ENCODE measurements at places on chromosomes 11 and 22.

DNA sequence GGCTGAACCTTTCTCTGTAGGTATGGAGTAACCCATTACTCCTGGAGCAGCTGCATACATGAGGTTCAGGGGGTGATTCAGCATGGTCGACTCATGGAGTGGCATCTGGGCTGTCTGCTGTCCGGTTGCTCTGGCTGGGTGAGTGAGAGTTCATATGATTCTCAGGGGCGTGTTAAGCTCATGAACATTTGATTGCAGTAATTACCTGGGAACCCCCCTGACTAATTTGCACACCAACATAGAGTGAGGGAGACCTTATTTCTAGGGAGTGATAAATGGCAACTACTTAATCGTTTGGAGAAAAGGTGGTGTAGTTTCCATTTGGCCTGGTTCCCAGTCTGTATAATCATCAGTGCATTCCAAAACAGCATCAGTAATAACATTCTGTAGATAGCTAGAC is 661.9 kb downstream of the ETS1 start:
- no peak for DNase-seq

DNA sequence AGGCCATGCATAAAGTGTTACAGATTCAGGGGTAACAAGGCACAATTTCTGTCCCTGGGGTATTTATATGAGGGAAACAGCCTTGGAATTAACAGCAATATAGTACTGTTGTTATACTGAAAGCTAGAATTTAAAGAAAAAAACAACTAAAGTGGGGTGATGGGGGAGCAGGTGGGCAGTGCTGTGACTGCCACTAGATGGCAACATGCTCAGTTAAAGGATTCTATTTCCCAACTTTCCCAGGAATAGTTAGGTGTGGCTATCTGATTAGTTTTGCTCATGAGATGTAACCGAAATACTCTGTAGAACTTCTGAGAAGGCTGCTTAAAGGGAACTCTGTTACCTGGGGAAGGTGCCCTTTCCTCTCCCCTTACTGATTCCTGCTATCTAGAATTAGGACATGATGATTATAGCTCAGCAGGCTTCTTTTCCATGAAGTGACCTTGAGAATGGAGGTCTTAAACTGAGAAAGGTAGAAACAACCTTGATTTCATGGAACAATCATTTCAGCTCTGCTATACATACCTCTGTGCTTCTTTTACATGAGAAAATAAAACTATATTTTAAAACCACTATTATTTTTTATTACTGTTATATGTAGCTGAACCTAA is 102.6 kb downstream of the RELT start:
- no peak for DNase-seq

- DNase-seq: no peak
Observed at GRCh38 chr11:77031599-77031998, 2.6 kb upstream of the B3GNT6 start.

GRCh38 chr11:115321605-115322289 is 182.5 kb downstream of the CADM1 start:
- no peak for DNase-seq

GRCh38 chr11:35288817-35289541 is 130.4 kb downstream of the SLC1A2 start:
- DNase-seq: no peak

DNA sequence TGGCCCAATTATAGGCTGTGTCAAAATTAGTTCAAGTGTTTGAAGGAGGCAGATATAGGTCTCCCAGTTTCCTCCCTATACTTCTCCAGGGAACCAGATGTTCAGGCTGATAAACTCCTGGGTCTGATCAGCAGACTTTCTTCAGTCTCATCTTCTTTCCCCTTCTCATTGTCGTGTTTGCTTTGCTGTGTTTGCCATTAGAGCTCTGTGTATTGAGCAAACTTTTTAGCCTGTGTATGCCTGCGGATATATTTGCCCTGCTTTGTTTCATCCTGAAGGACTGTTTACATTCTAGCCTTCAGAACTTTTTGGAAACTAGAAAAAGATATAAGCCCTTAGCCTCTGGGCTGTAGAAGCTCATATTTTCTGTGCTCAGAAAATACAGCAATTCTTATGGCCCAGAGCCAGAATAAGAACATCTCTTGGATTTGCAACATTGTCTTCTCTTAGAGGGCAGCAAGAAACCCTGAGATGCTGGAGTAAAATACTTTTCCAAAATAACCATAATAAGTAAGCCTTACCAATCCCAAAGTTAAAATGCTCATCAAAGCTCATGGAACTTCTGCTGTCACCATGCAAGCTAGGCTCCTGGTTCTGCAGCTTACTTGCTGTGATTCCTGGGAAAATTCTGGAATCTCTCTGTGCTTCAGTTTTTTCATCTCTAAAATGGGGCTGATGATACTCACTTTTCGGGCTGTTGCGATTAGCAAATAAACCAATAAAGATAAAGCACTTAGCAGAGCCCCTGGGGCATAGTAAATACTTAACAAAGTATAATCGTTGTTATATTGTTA is 34.1 kb upstream of the ME3 start:
- no peak for DNase-seq

GRCh38 chr11:75946531-75947530 is 131.8 kb downstream of the UVRAG start:
- no peak for DNase-seq

DNA sequence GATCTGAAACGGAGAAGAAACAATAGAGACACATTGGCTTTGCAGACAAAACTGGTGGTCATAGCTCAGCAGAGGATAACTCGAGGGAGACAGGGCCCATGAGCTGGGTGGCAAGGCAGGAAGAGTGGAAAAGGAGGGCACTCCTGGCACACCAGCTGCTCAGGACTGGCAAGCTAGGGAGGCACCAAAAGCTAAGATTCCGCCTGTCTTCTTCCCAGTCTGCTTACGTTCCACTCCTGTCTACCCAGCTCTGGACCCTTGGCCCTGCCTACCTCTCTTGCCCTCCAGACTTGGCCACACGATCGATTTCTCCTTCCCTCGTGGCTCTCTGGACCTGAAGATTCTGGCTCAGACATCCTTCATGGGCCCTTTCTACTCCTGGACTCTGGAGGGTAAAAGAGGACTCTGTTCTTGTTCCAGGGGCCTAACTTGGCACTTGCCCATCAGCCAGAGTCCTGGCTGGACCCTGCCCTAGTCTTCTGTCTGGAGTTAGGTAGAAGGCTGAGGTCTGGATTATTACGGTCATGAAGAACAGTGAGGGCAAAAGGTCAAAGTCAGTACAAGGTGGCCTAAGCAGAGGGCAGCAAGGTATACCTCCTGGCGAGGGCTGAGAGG is 115.2 kb upstream of the PITPNB start:
- DNase-seq: no peak

DNA sequence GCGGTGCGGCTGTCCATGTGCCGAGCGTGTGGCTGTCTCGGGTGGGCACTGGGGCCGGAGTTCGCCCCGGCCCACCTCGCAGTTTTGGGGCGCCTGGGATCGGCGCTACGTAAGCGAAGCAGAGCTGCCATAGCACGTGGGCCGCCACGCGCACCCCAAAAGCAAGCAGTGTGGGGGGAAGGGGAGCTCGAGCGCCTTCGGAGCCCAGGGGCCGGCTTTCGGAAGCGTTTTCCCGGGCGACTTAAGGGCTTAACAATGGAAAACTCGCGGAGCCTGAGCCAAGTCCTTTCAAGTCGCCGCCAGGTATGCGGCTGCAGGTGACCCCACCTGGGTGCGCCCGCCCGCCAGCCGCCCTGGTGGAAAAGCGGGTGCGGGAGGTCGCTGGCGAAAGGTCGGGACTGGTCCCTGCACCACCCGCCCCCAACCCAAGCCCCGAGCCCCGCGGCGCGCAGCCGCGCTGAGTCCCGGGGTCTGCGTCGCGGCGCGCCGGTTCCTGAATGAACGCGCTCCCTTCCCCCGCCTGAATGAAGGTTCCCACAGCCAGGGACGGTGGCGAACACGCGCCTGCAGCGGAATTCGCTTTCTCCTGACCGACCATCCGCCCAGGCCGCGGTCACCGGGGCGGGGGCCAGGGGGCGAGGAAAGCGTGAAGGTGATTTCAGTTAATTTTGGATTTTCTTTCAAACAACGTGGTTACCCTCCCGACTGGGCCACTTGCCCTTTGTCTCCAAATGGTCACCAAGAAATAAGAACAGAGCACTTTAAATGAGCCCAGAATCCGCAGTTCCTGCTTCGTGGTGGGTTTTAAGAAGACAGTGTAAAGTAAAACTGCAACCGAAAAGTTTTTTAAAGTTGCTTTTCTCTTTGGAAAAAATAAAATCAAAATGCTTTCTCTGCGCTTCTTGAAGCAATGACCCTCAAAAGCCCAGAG is 2.8 kb upstream of the CCND1 start:
- no peak for DNase-seq

DNA sequence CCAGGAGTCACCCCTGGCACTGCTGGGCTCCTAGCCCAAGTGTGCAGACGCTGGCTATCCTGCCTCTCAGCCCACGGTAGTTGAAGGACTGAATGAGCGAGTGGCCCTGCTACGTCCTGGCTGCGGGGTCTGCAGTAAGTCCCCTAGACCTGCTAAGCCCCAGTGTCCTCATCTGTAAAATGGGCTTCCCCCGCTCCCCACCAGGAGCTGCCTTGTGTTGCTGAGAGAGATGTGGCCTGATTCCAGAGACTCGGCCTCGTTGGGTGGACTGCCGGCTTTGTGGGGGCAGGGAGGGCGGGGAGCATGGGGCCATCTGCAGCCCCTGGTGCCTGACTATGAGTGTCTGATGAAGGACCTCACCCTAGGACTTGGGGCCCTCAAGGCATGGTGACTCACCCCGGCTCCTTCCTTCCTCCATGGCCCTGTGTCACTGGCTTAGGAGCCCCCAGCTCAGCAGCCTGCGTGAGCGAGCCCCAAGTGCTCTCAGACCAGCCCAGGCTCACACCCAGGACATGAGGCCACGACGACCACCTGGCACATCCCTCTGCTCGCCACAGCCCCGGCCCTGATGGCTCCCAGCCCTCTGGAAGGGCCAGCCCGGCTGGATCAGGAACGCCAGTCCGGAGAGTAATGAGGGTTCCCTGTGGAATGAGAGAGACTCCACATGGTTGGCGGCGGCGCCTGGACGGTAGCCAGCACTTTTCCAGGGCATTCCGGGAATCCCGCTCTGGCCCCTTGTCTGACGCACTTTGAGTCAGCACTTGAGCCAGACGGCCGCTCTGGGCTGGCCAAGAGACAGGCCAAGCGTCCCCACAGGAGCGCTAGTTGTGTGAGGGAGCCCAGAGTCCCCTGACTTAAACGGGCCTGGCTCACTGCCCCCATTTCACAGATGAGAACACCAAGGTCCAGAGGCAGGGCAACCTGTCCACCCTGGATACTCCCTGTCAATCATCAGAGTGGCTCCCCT is 50.5 kb upstream of the SHISAL1 start:
- no peak for DNase-seq

- no peak for DNase-seq
Observed at GRCh38 chr22:34475886-34476285, 555.6 kb upstream of the LARGE1 start.

DNA sequence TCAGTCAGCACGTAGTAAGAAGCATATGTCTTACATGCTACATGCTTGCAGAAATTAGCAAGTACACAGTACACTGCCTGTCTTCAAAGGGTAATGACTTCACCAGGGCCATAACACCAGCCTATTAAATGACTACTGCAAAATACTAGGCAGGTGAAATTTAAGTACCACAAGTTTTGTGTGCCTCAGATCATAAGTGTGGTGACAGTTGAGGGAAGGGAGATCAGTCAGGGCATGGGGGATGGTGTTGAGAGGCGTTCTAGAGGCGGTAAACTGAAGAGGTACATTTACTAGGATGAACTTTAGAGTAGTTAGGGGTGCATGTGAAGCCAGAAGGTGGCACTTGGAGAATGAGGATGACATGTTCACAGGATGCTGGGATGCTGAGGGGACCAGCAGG is 22.0 kb downstream of the AMOTL1 start:
- no peak for DNase-seq

GRCh38 chr11:12174477-12175143 is 64.2 kb downstream of the MICAL2 start:
- DNase-seq: no peak

DNA sequence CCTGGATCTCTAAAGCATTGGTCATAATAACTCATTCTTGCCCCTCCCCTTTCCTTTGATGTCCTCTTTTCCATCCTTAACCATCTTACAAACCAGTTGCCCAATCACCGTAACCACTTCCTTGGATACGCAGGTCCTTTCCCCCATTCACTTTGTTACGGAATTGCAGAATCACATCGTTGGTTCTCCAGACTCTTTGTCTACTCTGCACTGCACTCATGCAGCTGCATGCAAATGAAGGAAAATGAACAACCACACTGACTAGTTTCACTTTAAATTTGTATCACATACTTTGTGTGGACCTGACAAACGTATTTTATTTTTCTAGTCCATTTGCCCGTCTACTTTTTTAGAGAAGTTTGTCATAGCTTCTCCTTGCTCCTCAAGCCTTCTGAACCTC is 69.9 kb downstream of the SLC5A12 start:
- no peak for DNase-seq

- DNase-seq: no peak
Observed at GRCh38 chr22:50305923-50306566, 1.4 kb downstream of the PLXNB2 start.

DNA sequence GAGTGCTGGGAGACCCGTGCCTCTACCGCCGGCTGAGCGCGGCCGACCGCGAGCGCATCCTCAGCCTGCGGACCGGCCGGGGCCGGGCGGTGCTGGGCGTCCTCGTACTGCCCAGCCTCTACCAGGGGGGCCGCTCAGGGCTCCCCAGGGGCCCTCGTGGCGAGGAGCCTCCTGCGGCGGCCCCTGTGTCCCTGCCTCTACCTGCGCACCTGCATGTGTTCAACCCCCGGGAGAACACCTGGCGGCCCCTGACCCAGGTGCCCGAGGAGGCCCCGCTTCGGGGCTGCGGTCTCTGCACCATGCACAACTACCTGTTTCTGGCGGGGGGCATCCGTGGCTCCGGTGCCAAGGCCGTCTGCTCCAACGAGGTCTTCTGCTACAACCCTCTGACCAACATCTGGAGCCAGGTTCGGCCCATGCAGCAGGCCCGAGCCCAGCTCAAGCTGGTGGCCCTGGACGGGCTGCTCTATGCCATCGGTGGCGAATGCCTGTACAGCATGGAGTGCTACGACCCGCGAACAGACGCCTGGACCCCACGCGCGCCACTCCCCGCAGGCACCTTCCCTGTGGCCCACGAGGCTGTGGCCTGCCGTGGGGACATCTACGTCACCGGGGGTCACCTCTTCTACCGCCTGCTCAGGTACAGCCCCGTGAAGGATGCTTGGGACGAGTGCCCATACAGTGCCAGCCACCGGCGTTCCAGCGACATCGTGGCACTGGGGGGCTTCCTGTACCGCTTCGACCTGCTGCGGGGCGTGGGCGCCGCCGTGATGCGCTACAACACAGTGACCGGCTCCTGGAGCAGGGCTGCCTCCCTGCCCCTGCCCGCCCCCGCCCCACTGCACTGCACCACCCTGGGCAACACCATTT is 3.5 kb downstream of the KLHDC7B start:
- no peak for DNase-seq

DNA sequence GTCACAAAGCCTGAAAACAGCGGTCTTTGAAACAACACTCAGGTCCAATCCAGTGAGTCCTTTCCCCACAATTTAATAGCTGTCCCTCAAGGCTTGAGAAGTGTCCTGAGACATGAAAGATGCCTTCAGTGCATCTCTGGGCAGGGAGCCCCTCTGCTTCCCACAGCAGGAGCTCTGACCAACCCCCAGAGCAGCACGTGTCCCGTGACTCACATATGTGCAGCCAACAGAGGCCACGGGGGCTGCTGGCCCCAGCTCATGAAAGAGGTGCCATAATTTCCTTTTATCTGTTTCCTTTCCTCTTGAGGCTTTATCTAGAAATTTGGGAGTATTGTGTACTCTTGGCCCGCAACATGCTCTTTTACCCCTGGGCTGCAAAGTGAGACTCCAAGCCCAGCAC is 33.2 kb upstream of the LMO1 start:
- no peak for DNase-seq

- no peak for DNase-seq
Observed at GRCh38 chr11:69797156-69797555, 22.0 kb upstream of the FGF4 start.

- DNase-seq: no peak
Observed at GRCh38 chr11:107457205-107457557, 444 bp downstream of the CWF19L2 start.
